Urinary bladder (tissue), 4 donors: ENCODE measurements at places on chromosomes 12 and 14. TPM values are rescaled to one million over a fixed set of nuclear protein-coding genes. Genes with fewer than 3 reads are reported as not detected.

- no peak for DNase-seq
Observed at GRCh38 chr12:76026643-76027063, 4.9 kb downstream of the PHLDA1 start.

- DNase-seq: peak; percentile 86
Observed at GRCh38 chr14:74712499-74713394, at the start of the genes AREL1 and FCF1. TSS of gene AREL1 (minus strand) at chr14:74713080. CDS start at chr14:74685615, 27,465 bp downstream. TSS of gene FCF1 (plus strand) at chr14:74713144. CDS start at chr14:74713198, 54 bp downstream.

GRCh38 chr12:82896979-82897378 is 210.3 kb downstream of the TMTC2 start:
- no peak for DNase-seq

The KLRC3 gene
- 0.69 TPM for total RNA-seq

The TAS2R7 gene
- not detected for total RNA-seq

DNA sequence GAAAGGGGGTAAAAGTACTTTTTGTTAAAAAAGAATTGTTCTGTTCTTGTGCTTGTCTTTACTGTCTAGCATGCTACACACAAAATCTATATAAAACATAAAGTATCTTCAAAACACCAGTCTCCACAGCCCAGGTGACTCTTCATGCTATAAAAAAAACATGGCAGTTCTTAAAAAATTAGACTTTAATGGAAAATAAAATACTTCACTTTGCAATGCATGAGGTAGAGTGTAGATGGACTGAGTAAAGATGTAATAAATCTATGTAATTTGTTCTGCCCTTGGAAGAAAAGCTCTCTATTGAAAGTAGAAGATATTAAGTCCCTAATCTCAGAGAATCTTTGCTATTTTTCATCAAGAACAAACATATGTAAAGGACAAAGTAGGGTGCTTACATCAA is 425.4 kb downstream of the NOVA1 start:
- DNase-seq: no peak

DNA sequence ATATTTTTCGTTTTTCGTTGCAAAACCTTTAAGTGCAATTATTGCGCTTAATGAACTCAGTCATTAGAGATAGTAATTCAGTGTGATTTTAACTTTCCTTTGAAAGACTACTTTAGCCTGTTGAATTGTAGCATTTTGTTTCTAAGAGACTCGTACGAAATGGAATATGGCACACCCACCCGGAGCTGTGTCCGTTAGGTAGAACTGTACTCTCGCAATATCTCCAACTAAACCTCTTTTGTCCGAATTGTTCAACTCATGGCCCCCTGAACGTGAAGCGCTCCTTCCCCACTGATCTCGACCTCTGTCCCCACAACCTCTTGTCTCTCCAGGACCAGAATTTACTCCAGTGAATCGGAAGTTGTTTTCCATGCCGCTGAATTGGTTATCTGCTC is 800 bp downstream of the PCNX4 start:
- peak; percentile 20 for DNase-seq

DNA sequence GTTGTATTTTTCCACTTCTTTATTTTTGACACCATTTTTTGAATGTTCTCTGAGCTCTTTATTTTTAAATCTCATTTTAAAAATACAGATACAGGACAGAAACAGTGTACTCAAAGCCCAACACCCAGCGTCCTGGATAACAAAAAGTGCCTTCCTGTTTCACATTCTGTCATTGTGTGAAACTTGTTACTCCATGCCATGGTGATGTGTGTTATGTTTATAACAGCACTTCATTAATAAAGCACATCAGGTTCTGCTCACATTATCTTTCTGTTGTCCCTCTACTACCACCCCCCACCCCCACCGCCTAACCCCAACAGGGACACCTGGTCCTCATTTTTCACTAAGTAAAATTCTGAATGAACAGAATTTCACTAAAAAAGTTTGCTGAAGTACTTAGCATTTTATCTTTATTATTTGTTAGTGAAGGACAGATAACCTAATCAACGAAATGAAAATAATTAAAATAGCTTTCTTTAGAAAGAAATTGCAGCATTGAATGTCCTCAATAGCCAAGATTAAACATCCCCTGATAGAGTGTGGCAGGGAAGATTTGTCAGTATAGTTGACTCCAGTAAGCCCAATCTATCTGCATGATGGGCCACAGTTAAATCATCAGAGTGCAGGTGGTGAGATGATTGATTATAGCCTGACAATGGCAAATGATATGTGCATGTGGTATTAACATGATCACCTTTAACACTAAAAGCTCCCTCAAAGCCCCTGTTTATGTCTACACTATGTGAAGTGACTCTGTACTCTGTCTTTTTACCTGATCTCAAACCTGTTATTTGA is 153.9 kb downstream of the ACSS3 start:
- DNase-seq: no peak

The KLRD1 gene
- 1.0 TPM for total RNA-seq

The COL2A1 gene
- 2.3 TPM for total RNA-seq

DNA sequence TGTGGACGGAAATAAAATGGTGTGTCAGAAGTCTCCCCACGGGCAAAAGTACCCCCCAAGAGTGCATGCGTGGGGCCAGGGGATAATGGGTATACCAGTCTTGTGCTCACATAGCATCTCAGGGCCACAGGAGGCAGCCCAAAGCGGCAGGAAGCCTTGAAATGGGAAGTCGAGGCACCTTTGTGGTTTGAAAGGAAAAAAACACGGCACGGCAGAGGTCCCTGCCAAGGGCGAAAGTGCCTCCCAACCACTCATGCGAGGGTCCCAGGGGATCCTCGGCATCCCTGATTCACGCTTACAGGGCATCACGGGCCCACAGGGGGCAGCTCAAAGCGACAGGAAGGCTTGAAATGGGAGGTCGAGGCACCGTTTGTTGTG is 583.2 kb downstream of the ALG10 start:
- DNase-seq: no peak

The GPR84 gene
- total RNA-seq: 0.26 TPM

The E2F7 gene
- 7.2 TPM for total RNA-seq

DNA sequence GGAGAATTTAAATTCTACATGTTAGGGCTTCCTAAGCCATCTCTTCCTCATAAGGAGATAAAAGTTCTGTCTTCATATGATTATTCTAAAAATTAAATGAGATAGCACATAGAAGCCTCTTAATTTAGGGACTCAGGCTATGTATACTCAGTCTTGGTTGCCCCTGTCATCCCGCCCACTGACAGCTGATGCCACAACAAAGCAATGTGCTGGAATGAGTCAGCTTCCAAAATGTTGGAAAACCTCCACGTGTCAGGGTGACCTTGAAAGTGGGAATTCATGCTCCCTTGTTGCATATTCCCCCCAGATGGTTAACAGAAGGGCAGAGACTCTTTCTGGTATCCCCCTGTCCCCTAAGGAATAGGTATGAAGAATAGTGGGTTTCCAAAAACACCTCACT is 238.0 kb upstream of the DDHD1 start:
- no peak for DNase-seq

GRCh38 chr14:54815515-54815914 is 87.1 kb downstream of the GCH1 start:
- DNase-seq: no peak

- no peak for DNase-seq
Observed at GRCh38 chr12:120588948-120589930, 8.0 kb upstream of the POP5 start.

The TMTC2 gene
- total RNA-seq: 95.3 TPM

The TAS2R31 gene
- total RNA-seq: 27.1 TPM

The WSCD2 gene
- total RNA-seq: 6.5 TPM

DNA sequence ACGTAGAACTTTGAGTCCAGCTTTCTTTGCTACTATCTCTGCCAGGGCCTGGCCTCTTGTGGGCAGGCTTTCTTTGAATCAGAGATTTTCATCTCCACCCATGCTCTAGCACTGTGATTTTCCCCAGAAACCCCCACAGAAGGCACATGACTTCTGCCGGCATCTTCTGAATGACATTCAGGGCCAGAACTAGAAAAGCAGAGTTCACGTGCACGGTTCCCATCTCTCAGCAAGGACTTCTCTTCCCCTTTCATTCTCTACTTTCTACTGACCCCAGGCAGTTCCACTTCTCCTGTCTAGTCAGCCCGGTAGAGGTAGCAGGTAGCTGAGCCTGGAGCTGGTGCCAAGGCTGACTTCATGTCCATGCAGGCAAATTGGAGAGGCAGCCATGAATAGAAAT is 26.9 kb downstream of the BATF start:
- DNase-seq: no peak

DNA sequence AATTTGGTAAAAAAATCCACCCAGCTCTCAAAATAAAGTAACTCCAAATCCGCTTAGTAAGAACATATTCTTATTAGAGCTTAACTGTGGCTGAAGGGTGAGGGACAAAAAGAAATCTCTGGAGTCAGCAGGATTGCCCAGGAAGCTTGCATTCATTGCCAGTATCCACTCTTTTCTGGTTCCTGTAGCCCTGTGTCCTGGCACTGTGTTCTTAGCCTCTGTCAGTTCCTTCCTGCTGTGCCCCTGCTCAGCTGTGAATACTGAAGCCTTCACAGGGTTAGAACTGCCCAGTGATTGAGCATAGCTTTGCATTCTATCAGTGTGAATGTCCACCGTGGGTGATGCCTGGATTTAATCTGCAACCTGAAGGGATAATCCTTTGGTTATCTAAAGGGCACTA is 266.9 kb upstream of the PELI2 start:
- no peak for DNase-seq

The FAM186B gene
- total RNA-seq: 0.16 TPM

DNA sequence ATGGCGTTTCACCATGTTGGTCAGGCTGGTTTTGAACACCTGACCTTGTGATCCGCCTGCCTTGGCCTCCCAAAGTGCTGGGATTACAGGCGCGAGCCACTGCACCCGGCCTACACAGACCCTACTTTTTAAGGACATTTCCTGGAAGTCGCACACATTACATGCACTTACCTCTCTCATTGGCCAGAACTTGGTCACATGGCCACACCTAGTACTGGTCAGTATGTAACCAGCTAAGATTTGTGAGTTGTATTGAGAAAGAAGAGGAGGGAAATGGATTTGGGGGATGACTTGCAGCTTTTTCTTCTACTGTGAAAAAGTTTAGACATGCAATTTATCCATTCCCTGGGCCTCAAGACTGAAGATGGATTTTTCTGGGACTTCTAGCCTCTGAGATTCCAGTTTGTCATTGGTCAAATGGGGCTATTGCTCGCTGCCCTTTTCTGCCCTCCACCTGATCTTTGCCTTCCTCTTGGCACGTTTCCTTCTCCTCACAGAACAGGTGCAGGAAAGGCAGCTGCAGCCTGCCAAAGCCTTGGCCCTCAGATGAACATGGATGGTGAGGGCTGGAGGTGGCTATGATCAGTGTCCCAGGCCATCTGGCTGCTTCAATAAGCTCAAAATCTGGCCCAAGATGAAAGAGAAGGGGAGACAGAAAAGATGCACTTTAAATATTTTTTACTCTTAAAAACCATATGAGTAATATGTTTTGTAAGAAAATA is 7.1 kb upstream of the ZDHHC22 start:
- no peak for DNase-seq

GRCh38 chr12:114697243-114697716 is 13.3 kb upstream of the TBX3 start:
- no peak for DNase-seq

GRCh38 chr12:22248121-22248520 is 86.4 kb downstream of the ST8SIA1 start:
- no peak for DNase-seq

DNA sequence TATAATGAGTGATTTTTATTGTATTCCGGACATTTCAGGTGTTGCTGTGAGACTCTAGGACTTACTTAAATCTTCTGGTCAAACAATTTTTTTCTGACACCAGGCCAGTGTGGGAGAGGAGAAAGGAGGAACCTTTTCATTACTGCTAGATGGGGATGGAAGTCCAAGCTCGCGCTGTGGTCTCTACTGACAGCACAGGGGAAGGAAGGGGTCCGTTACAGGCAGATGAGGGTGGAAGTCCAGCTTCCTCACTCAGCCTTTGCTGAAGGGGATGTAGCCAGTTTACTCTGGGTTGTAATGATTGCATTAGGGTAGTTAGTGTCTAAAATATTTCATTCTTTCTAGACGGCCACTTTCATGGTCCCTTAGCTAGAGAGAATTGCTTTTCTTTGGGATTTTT is 26.3 kb upstream of the ST8SIA1 start:
- no peak for DNase-seq

DNA sequence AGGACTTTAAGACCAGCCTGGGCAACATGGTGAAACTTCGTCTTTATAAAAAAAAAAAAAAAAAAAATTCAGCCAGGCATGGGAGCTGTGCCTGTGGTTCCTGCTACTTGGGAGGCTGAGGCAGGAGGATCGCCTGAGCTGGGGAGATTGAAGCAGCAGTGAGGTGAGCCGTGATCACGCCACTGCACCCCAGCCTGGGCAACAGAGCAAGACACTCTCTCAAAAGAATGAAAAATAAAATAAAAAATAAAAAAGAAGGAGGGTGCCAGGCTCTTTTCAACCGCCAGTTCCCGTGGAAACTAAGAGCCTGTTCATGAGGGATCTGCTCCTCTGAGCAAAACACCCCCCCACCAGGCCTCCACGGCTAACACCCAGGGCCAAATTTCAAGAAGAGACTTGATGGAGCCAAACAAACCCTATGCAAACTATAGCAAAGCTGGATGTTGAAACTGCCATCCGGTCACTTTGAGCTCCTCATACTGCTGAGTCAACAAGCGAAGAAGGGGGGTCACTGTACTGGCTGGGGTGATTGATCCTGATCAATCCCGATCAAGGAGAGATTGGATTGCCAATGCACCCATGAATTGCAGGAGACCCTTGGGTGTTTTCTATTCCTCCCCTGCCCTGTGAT is 23.4 kb downstream of the DLK1 start:
- no peak for DNase-seq

The SSPN gene
- total RNA-seq: 78.5 TPM

GRCh38 chr12:52454411-52455201 is 2.7 kb upstream of the KRT6B start:
- DNase-seq: no peak

DNA sequence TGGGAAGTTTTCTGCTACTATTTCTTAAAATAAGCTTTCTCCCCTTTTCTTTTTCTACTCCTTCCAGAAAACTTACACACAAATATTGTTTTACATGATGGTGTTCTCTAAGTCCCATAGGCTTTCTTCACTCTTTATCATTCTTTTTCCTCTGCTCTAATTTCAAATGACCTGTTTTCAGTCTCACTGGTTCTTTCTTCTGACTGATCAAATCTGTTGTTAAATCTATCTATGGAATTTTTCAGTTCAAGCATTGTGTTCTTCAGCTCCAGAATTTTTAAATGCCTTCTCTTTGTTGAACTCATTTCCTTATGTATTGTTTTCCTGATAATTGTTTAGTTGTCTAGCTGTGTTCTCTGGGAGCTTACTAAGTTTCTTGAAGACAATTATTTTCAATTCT is 29.5 kb upstream of the CNOT2 start:
- DNase-seq: no peak

DNA sequence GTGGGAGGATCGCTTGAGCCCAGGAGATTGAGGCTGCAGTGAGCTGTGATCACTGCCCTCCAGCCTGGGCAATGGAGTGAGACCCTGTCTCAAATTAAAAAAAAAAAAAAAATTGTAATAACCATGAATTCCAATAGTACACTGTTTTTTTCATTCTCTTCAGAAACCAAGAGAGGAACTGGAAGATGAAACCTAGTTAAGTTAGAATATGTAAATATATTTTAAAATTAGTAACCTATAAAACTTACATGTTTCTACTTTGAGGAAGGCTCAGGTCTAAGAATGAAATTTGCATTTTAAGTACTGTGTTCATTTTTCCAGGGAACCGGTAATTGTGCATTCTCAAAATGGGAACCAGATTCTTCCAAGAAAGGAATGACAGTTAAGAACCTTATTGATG is 18.8 kb downstream of the KNTC1 start:
- DNase-seq: no peak
